ENCODE measurements at places on chromosomes 2 and 18.

DNA sequence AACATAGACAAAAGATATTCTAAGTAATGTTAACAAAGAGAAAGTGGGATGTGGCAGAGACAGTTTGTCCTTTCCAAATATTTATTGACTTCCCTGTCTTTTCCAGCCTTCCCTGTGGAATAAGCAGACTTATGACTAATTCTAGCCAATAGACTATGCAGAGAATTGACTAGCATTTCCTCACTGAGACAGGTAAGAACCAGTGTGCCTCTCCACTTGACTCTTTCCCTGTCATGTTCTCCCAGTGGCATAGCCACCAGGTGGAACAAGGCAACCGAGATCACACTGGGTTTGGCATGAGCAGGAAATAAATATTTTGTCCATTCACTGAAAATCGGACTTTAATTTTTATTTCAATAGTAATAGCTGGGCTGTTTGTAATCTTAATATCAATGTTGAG is 168.1 kb upstream of the CTAGE1 start:
- no peak for DNase-seq

DNA sequence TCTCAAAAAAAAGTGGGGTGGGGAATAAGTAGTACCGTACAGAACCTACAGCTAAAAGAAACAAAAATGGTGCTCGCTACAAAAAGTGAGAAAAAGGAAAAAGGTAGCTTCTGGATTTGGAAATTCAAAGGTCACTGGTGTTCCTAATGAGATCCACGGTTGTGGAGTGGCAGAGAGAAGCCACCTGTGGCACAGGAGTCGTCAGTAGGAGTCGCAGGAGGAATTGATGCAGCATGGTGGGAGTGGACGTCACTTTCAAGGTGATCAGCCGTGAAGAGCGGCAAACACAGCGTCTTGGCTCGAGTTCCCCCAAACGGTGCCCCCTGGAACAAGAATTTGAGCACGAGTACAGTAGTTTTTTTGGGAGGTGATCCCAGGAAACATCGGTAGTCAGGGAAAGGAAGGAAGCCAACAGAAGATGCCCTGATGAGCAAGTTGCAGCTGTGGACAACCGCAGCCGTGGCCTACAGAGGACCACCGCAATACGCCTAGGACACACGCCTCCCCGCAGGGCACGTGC is 1.4 kb upstream of the TTL start:
- peak; percentile 1 for DNase-seq

GRCh38 chr2:187419808-187420207 is 28.2 kb downstream of the CALCRL start:
- DNase-seq = no peak

DNA sequence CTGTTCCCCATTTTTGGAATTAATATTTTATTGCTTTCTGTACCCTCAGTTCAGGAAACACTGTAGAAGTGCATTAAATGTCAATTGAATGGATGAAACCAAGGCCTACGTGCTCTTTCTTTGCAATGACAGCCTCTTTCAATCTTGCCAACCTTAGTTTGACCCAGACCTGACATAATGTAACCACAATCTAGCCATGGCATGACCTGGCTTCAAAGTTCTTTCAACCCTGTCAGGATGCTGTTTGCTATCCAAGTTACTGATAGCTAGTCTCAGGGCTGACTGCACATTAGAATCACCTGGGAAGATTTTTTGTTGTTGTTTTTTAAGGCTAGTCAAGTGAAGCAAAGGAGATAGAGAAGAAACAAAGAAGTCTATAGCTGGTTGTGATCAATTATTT is 190.9 kb upstream of the PKDCC start:
- no peak for DNase-seq

GRCh38 chr2:138078153-138078552 is 113.9 kb downstream of the HNMT start:
- DNase-seq = no peak

- DNase-seq = no peak
Observed at GRCh38 chr18:12231040-12231882, 22.9 kb upstream of the CIDEA start.

DNA sequence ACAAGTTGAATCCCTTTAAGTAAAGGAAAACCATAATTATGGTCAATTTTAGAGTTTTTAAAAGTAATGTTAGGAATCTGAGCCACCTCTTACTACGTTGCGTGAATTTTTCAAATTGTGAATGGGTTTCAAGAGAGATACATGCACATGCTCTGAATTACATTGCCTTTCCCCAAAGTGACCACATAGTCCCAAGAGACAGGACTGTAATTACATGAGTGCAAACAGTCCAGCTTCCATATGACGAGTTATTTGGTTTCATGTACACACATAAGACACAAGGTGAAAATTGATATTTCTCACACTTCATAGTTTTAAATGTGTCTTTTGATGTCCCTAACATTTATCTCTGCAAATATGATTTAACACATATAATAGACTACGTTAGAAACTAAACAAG is 850.8 kb downstream of the LRP1B start:
- DNase-seq = no peak

DNA sequence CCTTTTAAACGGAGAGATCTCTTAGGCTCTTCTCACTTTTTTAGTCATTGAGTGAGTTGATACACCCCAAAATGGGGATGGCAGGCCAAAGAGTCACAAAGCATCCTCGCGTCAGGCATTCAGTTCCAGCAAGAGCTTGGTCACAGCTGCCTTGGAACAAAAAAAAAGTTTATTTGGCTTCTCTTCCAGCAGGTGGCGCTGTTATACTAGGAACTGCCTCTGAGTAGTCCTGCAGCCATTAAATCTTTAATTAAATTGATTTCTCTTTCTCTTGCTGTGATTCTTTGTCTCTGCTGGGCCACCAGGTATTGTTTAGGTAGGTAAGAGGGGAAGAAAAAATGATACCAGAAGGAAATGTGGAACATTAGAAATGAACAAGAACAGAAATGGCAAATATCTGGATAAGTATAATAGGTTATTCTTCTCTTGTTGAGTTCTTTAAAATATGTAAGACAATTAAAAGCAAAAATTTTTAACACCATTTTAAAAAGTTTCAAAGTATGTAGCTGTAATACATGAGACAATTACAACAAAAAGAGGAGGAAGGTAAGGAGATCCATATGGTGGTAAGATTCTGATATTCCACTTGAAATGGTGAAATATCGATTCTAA is 175.1 kb downstream of the GALNT1 start:
- peak; percentile 22 for DNase-seq

DNA sequence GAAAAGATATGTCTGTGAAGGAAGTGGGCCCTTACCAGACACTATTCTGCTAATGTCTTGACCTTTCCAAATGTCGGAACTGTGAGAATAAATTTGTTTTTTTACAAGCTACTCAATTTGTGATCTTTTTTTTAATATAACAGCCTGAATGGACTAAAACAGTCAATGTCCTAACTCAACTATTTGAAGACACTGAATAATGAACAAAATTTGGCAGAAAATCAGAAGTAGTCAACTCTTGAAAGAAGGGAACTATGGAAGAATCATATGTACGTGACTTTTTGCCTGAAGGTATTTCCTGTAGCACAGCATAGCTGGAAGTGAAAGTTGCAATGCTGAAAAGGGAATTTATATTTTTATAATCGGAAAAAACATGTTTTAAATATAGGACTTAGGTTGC is 351.8 kb upstream of the TFPI start:
- no peak for DNase-seq

DNA sequence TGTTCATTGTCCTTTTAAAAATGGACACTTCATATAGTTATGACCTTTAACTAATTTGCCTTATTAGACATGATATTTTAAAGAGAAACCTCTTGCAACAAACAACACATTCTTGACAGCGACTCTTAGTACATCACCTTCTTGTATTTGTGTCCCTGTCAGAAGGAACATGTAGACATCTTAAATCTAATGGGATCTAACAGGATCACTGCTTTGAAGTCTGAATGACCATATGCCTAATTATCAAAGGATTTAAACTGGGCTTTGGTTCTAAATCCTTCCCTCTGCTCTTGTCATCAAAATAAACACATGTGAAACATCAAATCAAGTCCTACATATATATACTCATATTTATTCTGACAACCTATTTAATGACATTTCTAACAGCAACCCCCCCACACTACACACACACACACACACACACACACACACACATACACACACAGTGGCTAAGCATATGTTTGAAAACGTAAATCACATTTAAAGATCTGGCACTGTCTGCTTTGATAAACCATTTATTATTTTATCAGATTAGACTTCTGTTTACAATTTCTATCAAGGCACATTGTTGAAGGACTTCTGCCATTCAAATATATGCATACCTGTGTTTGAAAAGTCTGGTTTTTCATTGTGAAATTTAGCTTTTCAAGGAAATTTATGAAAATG is 4.2 kb downstream of the GALNT13 start:
- DNase-seq = no peak

GRCh38 chr18:69755856-69756496 is 191.7 kb downstream of the CD226 start:
- DNase-seq = no peak

- no peak for DNase-seq
Observed at GRCh38 chr2:157182834-157183396, 74.6 kb upstream of the GALNT5 start.

GRCh38 chr18:48419277-48420022 is 10.3 kb upstream of the ZBTB7C start:
- no peak for DNase-seq

DNA sequence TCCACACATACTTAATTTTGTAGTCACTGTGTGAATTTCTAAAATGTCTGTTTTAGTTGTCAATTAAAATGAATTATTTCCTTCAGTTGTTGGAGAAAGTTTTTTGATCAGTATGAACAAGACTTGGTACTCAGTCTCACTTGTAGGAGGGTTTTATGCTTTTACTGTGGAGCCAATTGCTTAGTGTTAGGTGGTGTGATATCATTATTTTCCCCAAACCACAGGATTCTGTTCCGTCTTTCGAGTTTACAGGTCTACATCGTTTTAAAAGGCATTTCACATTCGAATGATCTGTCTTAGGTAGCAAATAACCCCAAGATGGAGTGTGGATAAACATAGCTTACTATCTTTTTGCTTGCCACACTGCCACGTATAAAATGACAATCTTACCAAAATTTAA is 803.1 kb downstream of the SATB2 start:
- DNase-seq = no peak

GRCh38 chr2:196248467-196249094 is 77.2 kb upstream of the STK17B start:
- DNase-seq = no peak

GRCh38 chr18:73462092-73462491 is 594.3 kb upstream of the NETO1 start:
- no peak for DNase-seq

DNA sequence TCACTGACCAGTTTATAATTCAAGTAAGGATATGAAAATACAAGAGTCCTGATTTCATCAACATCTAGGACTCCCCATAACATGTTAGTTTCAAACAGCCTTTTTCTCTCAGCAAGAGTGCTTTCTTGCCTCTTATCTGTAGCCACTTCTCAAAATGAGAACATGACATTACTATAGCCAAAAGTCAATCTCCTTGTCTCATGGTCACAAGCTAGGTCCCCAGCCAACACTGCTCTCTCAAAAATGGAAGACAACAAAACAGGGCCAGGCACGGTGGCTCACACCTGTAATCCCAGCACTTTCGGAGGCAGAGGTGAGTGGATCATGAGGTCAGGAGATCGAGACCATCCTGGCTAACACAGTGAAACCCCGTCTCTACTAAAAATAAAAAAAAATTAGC is 15.8 kb downstream of the CLASP1 start:
- DNase-seq = no peak

- DNase-seq = no peak
Observed at GRCh38 chr2:147628971-147629421, 215.8 kb upstream of the ACVR2A start.

DNA sequence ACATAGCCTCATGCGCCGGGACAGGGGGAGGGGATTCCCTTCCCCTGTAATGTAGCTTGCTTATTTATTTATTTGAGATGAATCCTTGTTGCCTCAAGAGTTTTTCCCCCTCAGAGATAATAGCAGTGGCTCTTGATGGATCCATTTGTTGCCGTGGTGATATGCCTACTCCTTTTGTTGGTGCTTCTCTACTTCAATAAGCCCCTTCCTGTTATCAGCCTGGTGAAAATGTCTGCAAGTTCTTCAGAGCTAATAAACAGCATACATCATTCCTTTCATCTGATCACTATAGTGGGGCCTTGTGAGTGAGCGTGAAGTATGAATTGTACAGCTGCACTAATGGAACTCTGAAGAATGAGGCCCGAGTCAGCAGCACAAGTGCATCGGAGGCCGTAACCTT is 19.4 kb downstream of the FZD5 start:
- DNase-seq = no peak

DNA sequence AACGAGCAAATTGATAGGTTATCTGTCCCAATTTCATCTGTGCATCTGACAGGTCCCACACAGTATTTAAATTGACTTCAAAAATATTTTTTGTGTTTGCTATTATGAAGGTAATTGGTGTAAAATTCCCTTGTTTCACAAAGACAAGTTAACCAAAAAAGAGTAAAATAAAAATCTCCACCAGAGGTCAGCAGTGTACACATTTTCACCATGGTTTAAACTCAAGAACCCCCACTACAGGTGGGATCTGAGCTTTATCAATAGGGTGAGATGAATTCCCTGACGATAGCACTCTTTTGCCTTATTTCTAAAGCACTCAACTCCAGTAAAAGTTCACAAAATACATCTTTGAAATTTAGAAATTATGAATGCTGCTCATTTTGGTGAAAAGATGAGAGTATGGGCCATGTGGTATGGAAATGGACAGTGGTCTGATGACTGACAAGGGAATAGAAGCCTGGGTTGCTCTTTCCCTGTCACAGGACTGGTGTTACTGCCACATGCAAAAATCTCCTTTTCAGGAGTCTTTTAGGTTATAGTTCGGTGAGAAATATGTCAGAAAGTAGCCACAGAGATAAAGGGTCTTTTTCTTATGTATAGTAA is 68.0 kb downstream of the SERPINB8 start:
- no peak for DNase-seq

- DNase-seq = no peak
Observed at GRCh38 chr2:33130054-33130447, 183.3 kb downstream of the LTBP1 start.

GRCh38 chr2:117850015-117850414 is 35.5 kb downstream of the DDX18 start:
- DNase-seq = no peak

GRCh38 chr2:148699830-148700229 is 55.3 kb downstream of the EPC2 start:
- DNase-seq = no peak

DNA sequence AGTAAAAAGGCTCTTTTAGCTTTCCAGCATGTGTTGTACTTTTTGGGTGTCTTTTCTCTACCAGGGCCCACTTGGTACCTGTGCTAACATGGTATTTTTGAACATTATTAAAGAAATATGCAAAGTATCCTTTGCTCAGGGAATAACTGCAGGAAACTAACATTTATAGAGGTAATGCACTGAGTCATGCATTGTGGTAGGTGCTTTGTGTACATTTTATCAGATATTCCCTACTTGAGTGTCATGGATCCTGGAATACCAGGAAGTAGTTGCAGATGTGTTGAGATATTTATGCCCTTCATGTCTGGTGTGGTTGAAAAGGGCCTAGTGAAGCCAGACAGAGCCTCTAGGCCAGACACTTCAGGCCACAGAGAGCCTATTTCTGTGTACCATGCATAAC is 215.5 kb upstream of the CYRIA start:
- no peak for DNase-seq

Data from stimulated activated CD8-positive, alpha-beta memory T cell treated with anti-CD3 and anti-CD28 coated beads, Interleukin-7, amount 100 ng/mL, for 1 hour (primary cell).